PC-9 (cell line): ENCODE measurements at places on chromosomes 5 and 9.

DNA sequence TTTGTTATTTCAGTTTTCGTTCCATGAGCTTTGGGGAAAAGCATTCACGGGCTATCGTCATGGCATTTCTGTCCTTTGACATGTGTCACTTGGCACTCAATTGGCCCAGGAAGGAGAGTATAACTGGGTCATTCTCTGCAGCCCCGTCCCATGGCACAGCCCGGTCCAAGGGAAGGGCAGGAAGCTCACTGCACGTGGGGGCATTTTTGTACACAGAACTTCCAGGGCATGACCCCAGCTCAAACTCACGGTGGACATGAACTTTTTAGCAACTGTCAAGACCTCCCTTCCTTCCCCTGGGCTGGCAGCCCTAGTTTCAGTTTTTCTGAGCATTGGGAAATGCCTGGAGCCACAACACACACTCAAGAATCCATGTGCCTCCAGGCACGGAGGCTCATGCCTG lies 161.6 kb upstream of the PANK3 start:
- DNase-seq = no peak

- no peak for DNase-seq
These were observed 11.5 kb upstream of the MYOT start for GRCh38 chr5:137856201-137856600.

DNA sequence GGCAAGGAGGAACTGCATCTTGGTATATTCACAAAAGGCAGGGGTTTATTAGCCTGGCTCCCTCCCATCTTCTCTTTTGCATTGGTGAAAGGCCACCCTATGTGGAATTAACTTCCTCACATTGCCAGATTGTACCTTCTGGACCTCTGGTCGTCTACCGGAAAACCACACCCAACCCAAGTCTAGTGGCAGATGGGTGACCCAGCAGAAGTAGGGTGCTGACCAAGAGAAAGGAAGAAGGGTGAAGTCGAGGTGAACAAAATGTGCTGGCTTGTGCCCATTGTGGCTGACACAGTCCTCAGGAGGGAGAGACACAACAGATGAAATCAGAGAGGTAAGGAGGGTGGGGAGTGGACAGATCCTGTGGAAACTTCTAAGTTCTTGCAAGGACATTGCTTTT lies 39.8 kb upstream of the DAP start:
- no peak for DNase-seq

DNA sequence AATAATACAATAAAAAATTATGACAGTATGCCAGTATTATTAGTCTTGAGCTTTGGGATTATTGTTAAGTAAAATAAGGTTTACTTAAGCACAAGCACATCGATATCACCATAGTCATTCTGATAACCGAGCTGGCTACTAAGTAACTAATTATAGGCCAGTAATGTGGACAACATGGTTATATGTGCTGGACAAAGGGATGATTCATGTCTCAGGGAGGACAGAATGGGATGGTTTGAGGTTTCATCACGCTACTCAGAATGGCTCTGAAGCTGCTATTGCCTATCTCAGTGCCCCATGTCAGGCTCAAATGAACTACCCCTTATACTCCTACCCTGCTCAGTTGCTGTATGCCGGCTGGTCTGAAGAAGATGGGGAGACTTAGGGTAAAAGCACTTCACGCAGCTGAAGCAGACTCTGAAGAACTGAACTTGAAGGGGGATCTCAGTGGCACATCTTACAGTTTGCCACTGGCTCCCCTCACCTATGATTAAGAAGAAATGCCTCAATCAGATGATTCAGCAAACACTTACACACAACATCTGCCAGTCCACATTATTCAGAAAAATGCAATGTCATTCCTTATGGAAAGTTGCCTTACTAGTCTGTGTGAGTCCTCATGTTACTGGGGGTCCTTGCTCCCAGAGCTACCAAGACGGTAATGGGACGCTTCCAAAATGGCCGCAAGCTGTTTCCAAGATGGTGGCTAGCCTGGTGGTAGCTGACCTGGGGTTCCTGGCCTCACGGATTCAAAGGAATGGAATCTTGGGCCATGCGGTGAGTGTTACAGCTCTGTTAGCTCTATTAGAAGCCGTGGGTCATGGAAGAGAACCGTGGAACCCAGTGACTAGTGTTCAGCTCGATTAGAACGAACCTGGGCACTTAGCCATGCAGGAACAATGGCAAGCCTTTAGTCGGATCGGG lies 1098.6 kb downstream of the TAF11L14 start:
- DNase-seq = no peak

GRCh38 chr5:11904265-11904906 lies at the start of gene CTNND2:
TSS of gene CTNND2 (minus strand) at chr5:11904446. CDS start at chr5:11903853, 593 bp downstream.
- DNase-seq = no peak

- DNase-seq = no peak
These were observed 41.5 kb downstream of the HACD4 start for GRCh38 chr9:20989923-20990341.

GRCh38 chr9:136472640-136473353 lies 10.0 kb downstream of the SEC16A start:
- DNase-seq = no peak

DNA sequence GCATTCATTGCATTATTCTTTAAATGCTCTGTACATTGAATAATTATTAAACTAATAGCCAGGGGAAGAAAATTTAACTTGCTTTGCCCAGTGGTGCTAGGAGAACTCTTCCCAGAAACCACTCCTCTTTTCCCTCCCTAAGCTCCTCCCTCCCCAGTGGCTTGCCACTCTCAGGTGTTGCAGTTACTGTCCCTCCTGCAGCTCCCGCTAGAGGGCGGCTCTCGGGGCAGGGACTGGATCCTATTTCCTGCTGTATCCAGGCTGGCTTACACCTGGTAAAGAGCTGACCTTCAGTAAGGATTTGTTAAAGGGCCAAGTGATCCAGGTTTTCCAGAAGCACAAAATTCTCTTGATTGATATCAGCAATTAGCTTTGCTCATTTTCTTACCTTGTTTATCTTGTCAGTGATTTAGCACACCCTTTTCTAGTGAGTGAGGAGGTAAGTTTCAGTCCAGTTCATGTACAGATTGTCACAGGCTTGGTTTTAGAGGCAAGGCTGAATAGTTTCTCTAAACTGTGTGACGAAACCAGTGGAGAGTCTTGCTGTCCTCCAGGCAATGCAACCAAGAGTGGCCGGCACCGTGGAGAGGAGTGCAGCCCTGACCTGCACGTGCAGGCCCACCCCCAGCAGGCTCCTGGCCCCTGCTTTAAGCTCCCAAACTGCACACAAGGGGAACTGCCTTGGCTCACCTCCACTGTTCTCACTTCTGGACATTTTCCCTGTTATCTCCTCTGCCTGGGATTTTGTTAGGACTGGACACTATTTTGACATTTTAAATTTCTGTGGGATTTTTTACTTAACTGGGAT lies 423.8 kb downstream of the SPOCK1 start:
- peak; percentile 84 for DNase-seq

DNA sequence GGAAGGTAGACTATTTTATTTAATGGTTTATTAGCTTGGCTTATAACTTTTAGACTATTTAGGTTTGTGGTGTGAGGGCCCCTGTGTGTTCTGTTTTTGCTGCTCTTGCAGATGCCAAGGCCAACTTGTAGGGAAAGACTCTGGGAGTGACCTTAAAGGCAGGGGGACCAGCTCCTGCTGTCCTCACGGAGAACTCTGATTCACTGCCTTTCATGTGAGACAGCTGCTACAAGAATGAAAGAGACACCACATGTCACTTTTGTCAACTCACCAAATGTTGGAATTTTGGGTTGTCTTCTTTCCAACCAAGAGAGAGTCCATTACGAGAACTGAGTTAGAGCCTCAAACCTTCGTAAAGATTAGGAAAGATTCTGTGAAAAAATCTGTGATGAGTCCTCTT lies 258.3 kb upstream of the ADAMTSL1 start:
- DNase-seq = no peak

DNA sequence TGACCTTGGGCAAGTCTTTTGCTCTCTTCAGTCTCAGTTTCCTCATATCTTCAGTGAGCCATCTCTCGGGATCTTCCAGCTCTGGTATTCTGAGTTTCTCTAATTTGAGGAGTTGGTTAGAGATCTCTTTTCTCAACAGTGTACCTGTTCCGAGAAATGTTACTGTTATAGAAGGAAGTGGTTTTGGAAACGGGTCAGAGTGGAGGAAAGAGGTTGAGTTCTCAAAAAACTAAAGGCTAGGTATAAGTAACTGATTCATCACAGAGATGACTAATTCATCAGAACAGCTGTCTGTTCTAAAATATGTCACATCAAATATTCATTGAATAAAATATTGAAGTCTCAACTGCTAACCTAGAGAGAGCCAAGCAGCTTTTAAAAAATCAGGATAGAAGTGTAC lies 106.6 kb downstream of the PALM2AKAP2 start:
- no peak for DNase-seq

GRCh38 chr5:56676091-56676768 lies 139.1 kb upstream of the MAP3K1 start:
- DNase-seq = no peak

DNA sequence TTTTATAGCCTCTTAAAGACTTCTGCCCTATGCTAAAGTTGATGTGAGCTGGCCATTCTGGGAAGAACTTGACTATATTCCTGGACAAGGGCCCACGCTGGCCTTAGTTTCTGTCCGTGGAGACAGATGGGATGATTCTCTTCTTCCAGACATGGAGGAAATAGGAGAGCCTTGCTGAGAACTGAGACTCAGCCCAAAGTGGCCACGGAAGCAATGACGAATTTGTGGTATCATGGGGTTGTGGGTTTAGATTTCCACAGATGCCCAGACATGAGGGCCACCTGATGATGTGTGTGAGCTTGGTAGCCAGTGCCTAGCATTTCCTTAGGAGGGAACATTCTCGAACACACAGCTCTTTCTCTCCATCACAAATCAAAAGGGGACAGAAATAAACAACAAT lies 309.1 kb downstream of the NSG2 start:
- DNase-seq = no peak

- peak; percentile 37 for DNase-seq
These were observed 71.3 kb downstream of the TMC1 start for GRCh38 chr9:72592502-72593403.

DNA sequence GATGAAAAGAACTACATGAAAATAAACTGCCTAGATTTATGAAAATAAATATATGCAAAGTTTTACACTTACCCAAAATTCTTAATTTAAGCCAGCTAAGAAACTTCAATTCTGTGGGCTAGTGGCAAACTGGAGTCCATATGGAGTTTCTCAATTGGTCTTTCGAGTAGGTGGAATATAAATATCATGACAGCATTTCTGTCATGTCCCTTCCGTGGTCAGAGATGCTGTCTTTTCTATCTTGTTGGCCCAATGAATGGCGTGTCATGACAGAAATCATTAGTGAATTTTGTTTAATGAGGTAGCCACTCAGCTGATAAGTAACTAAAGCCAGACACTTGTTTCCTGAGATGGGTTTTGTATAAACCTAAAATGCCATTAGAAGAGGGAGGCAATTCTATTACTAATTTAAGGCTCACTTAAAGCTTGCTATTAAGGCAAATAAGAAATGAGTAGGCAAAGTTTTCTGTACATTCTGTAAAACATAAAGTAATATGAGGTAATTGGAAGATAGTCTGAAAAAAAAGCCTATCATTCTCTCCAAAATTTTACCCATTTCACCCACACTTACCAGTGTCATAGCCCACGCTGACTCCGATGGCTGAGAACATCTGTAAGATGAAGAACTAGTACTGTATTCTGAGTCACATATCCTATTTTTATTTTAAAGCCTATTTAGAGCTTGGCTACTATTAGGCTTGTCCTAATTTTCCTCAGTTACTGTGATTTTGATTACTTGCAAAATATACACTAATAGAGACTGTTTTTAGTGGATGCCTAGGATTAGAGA lies 419.3 kb upstream of the MEF2C start:
- DNase-seq = no peak

GRCh38 chr9:92406477-92406876 lies 2.1 kb upstream of the OGN start:
- DNase-seq = no peak

DNA sequence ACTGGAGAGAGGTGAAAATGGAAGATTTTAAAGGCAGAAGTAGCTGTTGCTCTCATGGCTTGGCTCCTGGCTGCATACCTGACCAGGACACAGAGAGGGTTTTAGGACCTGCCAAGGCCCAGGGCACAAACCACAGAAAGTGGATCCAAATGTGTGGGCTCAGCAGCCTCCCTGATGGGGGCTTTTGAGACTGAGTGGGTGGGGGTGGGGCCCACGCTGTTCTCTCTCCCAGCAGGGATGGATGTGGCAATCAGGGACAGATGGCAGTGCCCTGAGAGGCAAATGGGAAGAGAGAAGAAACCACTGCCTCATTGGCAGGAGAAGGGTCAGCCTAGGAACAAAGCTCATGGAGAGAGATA lies 34.9 kb upstream of the TIFAB start:
- no peak for DNase-seq

GRCh38 chr5:149747833-149748366 lies 17.8 kb downstream of the PPARGC1B start:
- no peak for DNase-seq

GRCh38 chr5:98095072-98095471 lies 678.4 kb upstream of the RGMB start:
- DNase-seq = no peak

GRCh38 chr9:121692606-121693387 lies 41.4 kb downstream of the DAB2IP start:
- DNase-seq = peak; percentile 83

- DNase-seq = no peak
These were observed 1610.1 kb upstream of the ACO1 start for GRCh38 chr9:30774326-30774725.

DNA sequence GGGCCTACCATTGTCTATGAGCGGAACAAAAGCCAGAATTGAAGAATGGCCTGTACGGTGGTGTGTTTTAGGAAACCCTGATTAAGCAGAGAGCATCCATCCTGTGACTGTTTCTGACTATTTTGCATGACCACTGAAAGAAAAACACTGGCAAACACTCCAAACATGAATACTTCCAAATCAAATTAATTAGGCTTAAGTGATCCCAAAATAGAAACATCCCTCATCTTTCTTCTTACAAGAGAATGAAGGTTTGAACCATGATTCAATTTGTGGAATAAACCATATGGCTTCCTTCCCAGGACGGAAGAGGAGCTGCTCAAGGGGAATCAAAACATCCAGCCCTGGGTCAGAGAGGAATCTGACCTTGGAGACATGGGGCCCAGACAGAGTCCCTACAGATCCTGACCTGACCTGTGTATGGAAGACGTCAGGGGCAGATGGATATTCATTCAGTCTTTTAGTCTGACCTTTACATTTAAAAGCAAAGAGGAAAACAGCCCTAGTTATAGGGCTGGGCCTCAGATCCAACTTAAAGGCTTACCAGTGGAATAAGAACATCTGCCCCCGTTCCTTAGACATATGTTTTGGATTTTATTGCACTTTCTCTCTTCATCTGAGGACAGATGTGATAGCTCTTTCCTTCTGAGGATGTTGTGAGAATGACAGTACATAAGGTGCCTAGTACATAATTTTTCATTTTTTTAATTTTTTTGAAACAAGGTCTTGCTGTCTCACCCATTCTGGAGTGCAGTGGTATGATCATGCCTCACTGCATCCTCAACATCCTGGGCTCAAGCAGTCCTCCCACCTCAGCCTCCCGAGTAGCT lies 17.6 kb upstream of the RECK start:
- no peak for DNase-seq

GRCh38 chr9:20205821-20206220 lies 416.5 kb downstream of the MLLT3 start:
- no peak for DNase-seq
